Natural killer cell treated with Interleukin-12 subunit alpha and Interleukin-12 subunit beta and Interleukin-15 and Interleukin-18, amount 100 ng/mL, for 72 hours (primary cell): ENCODE measurements at places on chromosomes 4 and X. TPM values are rescaled to one million over a fixed set of nuclear protein-coding genes. Genes with fewer than 3 reads are reported as not detected.

GRCh38 chr4:93029769-93030168 is 726.0 kb downstream of the GRID2 start:
- H3K4me3 ChIP-seq = no peak overlapping the region
- H3K27me3 ChIP-seq = no peaks in the 10 kb centered on the region
- no peaks in the 10 kb centered on the region for H3K4me1 ChIP-seq
- H3K36me3 ChIP-seq = peaks cover 10% of the 10 kb centered on the region

- peaks cover 7% of the 10 kb centered on the region for H3K27me3 ChIP-seq
- no peak overlapping the region for H3K4me3 ChIP-seq
- no peaks in the 10 kb centered on the region for H3K4me1 ChIP-seq
- no peak overlapping the region for H3K27ac ChIP-seq
Observed at GRCh38 chrX:10797466-10797865, 177.1 kb upstream of the MID1 start.

GRCh38 chrX:48465336-48465933 is 4.6 kb downstream of the SLC38A5 start:
- no peak for DNase-seq
- peaks cover 8% of the 10 kb centered on the region for H3K36me3 ChIP-seq

- no peak for DNase-seq
- H3K27ac ChIP-seq = no peak overlapping the region
- H3K36me3 ChIP-seq = no peaks in the 10 kb centered on the region
Observed at GRCh38 chr4:78369679-78370078, 181.9 kb upstream of the ANXA3 start.

DNA sequence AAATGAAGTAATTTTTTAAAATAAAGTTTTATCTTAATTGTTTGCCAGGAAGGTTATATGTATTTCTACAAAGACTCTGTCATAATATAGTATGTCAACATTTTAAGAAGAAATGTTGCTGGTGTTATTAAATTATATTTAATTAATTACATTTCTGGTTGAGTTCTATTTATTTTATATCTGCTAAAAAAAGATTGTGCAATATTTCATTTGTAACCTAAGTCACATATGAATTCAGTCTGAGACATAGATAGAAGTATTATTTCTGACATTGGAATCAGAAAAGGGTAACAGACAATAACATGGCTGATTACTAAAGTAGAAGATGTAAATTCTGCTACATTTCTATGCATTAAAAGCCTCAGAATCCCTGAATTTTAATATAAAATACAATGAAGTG is 1985.1 kb downstream of the C4orf33 start:
- H3K36me3 ChIP-seq = no peaks in the 10 kb centered on the region
- no peaks in the 10 kb centered on the region for H3K27me3 ChIP-seq
- no peaks in the 10 kb centered on the region for H3K4me1 ChIP-seq
- no peak for DNase-seq
- no peak overlapping the region for H3K4me3 ChIP-seq

GABRG1 gene
- total RNA-seq = not detected

DNA sequence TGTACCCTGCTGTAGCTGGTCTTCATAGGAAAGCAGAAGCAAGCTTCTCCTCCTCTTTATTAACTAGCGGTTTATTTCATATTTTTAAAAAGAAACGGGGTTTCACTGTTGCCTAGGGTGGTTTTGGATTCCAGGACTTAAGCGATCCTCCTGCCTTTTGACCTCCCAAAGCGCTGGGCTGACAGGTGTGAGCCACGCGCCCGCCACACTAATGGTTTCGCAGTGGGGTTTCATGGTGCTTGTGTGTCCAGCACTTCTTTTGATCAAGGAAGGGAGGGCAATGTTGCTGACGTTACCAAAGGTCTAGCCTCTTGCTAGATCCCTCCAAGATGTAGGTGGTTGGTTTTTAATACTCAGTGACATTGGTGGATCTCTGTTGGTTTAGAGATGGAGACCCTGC is 1.4 kb downstream of the MAEA start:
- H3K4me3 ChIP-seq = peak overlapping the region; percentile 98
- peak overlapping the region; percentile 91 for H3K27ac ChIP-seq
- H3K4me1 ChIP-seq = peaks cover 27% of the 10 kb centered on the region
- no peaks in the 10 kb centered on the region for H3K27me3 ChIP-seq
- no peak for DNase-seq
- no peaks in the 10 kb centered on the region for H3K36me3 ChIP-seq

DNA sequence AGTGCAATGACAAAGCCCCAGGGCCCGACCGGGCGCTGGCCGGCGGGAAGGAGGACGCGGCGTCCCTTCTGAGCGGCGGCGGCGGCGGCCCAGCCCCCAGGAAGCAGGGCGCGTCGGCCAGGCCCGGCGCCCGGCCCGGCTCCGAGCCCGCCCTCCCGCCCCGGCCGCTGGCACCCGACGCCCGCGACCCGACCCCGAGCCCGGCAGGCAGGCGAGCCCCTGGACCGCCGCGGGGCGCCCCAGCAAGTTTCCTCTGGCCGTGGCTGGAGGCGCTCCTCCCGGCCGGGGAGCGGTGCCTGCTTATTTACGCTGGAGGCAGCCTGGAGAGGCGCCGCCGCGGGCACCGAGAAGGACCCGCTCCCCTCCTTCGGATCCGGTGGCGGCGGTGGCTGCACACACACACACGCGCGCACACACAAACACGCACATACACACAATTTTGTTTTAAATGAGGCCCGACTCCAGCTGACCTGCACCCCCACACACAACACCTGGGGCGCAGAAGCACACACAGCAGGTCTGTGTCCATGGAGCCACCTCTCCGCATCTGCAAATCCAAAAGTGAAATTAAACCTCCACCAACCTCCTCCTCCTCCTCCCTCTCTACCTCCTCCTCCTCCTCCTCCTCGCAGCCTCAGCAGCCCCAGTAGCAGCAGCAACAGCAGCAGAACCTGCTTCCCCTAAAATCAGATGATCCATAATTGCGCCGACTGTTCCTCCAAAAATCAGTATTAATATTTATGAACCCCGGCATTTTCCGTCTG is 669 bp downstream of the IRF2 start:
- H3K27me3 ChIP-seq = no peaks in the 10 kb centered on the region
- H3K36me3 ChIP-seq = peaks cover 16% of the 10 kb centered on the region

GRCh38 chr4:32142075-32142474 is 1421.9 kb downstream of the PCDH7 start:
- no peak overlapping the region for H3K4me3 ChIP-seq
- no peaks in the 10 kb centered on the region for H3K27me3 ChIP-seq
- no peaks in the 10 kb centered on the region for H3K4me1 ChIP-seq
- peaks cover 4% of the 10 kb centered on the region for H3K36me3 ChIP-seq
- DNase-seq = no peak

GRCh38 chrX:12962041-12962504 is 12.8 kb upstream of the TMSB4X start:
- no peaks in the 10 kb centered on the region for H3K27me3 ChIP-seq
- H3K36me3 ChIP-seq = no peaks in the 10 kb centered on the region
- H3K4me1 ChIP-seq = peaks cover 50% of the 10 kb centered on the region
- peak overlapping the region; percentile 89 for H3K27ac ChIP-seq

- H3K27ac ChIP-seq = no peak overlapping the region
- DNase-seq = no peak
- peaks cover 6% of the 10 kb centered on the region for H3K27me3 ChIP-seq
- no peaks in the 10 kb centered on the region for H3K36me3 ChIP-seq
Observed at GRCh38 chrX:14420841-14421240, 108.5 kb upstream of the GLRA2 start.

- no peaks in the 10 kb centered on the region for H3K4me1 ChIP-seq
- H3K27me3 ChIP-seq = no peaks in the 10 kb centered on the region
- H3K36me3 ChIP-seq = no peaks in the 10 kb centered on the region
- DNase-seq = no peak
Observed at GRCh38 chrX:27998666-27999065, 17.4 kb upstream of the DCAF8L1 start.

DNA sequence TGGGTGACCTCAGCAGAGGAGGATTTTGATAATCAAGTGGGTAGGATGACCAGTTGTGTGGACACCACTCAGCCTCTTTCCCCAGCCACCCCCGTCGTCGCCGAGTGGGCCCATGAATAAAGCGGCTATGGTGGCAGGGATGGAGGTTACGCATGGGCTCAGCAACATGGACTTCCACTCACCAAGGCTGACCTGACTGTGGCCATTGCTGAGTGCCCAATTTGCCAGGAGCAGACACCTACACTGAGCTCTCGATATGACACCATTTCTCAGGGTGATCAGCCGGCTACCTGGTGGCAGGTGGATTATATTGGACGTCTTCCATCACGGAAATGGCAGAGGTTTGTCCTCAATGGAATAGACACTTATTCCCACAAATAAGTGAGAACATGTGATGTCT is 361.3 kb downstream of the KLHL4 start:
- H3K27me3 ChIP-seq = no peaks in the 10 kb centered on the region
- no peaks in the 10 kb centered on the region for H3K4me1 ChIP-seq
- no peak for DNase-seq
- H3K36me3 ChIP-seq = no peaks in the 10 kb centered on the region

DNA sequence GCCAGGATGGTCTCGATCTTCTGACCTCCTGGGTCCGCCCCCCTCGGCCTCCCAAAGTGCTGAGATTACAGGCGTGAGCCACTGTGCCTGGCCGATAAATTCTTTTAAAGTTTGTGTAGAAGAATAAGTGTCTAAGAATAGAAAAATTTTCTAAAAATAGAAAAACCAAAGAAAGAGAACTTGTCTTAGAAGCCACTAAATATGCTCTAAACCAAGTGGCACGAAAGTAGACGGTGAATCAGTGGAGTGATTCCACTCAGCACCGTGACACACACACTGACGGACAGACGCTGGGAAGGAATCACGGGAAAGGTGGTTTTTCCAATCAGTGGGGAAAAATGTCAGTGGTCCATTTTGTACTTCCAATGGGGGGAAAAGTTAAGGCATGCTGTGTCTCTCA is 72.7 kb upstream of the PSAPL1 start:
- H3K27ac ChIP-seq = no peak overlapping the region
- H3K27me3 ChIP-seq = peaks cover 28% of the 10 kb centered on the region
- H3K36me3 ChIP-seq = no peaks in the 10 kb centered on the region
- no peaks in the 10 kb centered on the region for H3K4me1 ChIP-seq
- H3K4me3 ChIP-seq = no peak overlapping the region

MID1 gene
- total RNA-seq = 0.36 TPM

RBM46 gene
- not detected for total RNA-seq

- no peak overlapping the region for H3K27ac ChIP-seq
Observed at GRCh38 chr4:105092768-105093167, 53.9 kb upstream of the TET2 start.

PRKX gene
- 177 TPM for total RNA-seq

TCP11X2 gene
- not detected for total RNA-seq

DNA sequence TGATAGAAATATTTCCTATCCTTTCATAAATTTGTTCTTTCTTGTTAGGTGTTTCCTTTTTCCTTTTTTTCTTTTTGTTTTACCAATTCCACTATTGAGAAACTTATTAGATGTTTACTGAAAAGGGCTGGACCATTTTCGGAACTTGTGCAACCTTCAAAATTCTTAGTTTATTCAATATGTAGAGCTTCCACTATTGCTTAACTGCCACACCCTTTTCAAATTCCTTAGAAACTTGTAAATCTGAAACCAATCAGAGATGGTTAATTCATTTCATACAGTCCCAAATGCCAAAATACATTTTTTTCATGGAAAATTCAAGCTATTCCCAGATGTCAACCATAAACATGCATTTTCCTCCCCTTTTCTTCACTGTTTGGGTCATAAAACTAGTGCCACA is 66.1 kb upstream of the SLC39A8 start:
- no peak overlapping the region for H3K4me3 ChIP-seq
- H3K4me1 ChIP-seq = no peaks in the 10 kb centered on the region
- no peaks in the 10 kb centered on the region for H3K27me3 ChIP-seq
- DNase-seq = no peak
- no peaks in the 10 kb centered on the region for H3K36me3 ChIP-seq
- no peak overlapping the region for H3K27ac ChIP-seq

MAP7D2 gene
- 0.17 TPM for total RNA-seq

NEUROG2 gene
- not detected for total RNA-seq

DNA sequence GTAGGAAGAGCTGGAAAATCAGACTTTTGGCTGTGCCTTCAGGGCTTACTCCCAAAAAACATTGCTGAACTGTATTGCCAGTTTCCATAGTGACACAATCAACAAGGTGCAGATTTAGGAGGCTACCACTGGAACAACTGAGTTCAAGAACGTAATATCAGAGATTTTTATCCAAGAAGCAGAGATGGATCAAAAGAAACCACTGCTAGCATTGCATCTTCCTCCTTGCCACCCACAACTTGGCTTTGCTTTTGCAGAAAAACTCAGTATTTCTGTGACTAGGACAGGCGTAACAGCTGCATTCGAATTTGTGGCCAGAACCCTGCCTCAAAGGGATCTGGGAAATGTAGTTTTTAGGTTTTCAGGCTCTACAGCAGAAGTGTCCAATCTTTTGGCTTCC is 27.8 kb upstream of the WDFY3 start:
- H3K36me3 ChIP-seq = peaks cover 5% of the 10 kb centered on the region
- no peaks in the 10 kb centered on the region for H3K4me1 ChIP-seq
- no peak overlapping the region for H3K27ac ChIP-seq
- DNase-seq = no peak

- H3K27me3 ChIP-seq = peaks cover 22% of the 10 kb centered on the region
- no peak overlapping the region for H3K27ac ChIP-seq
- H3K4me1 ChIP-seq = peaks cover 17% of the 10 kb centered on the region
- no peak for DNase-seq
- peaks cover 12% of the 10 kb centered on the region for H3K36me3 ChIP-seq
- no peak overlapping the region for H3K4me3 ChIP-seq
Observed at GRCh38 chr4:139603576-139604410, 47.8 kb upstream of the SETD7 start.

DNA sequence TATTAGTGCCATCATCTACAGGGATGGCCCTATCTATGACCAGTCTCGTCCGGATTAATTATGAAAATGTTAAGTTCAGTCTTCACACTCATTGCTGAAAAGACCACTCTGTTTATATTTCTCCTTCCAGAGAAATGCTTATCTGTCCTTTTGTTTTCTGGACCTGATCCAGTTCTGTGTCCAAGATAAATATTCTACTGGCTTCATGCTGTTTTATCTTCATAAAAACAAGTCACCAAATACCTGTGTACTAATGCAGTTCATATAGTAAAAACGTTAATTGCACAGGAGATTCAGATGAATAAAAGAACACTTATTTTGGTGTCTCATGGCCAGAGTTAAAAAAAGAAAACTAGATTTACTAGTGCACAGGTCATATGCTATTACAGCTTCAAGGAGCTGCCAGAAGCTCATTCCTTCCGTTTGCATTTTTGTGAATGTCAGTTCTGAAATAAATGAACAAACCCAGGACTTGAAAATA is 17.3 kb downstream of the FNIP2 start:
- no peaks in the 10 kb centered on the region for H3K36me3 ChIP-seq
- peaks cover 34% of the 10 kb centered on the region for H3K4me1 ChIP-seq
- DNase-seq = no peak

DNA sequence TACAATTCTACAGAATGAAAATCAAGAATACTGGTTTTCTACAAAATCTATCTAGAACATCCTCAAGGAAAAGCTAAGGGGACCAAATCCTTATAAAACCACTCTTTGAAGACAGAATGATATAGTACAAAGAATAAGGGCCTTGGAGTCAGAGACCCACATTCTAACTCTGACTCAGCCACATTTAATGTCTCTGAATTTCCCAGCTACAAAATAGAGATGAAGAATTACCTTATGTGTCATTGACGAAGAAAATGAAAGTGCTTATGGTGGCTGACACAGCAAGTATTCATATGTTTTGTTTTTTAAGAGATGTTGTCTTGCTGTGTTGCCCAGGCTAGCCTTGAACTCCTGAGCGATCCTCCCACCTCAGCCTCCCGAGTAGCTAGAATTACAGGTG is 35.9 kb upstream of the CXorf38 start:
- H3K4me3 ChIP-seq = no peak overlapping the region
- H3K36me3 ChIP-seq = peaks cover 14% of the 10 kb centered on the region
- no peak for DNase-seq
